ENCODE measurements at places on chromosomes 11 and 22. TPM values are rescaled to one million over a fixed set of nuclear protein-coding genes. Genes with fewer than 3 reads are reported as not detected.

DNA sequence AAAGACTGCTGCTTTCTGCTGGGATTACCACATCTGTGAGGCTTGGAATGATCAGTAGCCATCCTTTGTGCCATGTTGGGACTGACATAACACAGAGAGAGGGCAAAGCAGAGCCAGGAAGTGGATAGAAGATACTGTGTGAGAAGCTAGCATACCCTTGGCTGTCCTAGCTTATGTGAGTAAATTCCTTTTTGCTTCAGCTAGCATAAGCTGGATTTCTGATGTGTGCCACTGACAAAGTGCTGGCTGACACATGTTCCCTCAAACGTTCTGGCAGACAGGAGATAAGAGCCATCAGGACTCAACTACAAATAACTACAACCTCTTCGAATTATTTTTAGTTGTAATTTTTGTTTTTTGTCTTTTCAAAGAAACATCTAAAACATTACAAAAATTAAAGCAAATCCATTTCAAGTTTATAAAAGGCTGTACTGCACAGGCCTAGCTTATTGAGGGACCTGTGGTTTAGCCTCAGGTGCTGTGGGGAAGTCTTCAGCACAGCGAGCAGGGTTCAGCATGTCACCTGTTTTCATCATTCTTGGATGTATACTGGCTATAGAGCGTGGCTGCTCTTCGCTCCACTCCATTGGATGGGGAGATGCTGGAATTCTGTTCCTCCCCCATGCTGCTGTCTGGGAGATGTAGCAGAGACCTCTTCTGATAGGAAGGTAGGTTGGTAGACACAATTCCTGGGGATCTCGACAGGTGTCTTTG, 120.9 kb downstream of the SWAP70 start:
- no peak for DNase-seq

- DNase-seq = no peak
Observed at GRCh38 chr11:109984634-109985289, 108.4 kb upstream of the ZC3H12C start.

DNA sequence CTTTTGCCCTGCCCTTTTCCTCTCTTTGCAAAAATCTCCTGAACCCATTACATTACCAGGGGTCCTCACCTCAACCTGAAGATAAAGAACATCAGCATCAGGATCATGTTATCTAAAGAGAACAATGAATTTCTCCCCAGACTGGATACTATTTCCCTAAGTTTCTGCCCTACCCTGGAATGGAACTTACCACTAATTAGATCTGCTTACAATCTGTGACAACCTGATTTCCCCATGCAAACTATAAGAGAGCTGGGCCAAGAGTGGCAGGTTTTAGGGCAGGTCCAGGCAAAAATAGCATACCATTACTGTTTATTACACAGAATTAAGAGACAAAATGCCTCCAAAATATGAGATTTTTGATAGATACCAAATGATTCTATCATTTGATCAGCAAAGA, 58.0 kb upstream of the GDPD4 start:
- DNase-seq = no peak

DNA sequence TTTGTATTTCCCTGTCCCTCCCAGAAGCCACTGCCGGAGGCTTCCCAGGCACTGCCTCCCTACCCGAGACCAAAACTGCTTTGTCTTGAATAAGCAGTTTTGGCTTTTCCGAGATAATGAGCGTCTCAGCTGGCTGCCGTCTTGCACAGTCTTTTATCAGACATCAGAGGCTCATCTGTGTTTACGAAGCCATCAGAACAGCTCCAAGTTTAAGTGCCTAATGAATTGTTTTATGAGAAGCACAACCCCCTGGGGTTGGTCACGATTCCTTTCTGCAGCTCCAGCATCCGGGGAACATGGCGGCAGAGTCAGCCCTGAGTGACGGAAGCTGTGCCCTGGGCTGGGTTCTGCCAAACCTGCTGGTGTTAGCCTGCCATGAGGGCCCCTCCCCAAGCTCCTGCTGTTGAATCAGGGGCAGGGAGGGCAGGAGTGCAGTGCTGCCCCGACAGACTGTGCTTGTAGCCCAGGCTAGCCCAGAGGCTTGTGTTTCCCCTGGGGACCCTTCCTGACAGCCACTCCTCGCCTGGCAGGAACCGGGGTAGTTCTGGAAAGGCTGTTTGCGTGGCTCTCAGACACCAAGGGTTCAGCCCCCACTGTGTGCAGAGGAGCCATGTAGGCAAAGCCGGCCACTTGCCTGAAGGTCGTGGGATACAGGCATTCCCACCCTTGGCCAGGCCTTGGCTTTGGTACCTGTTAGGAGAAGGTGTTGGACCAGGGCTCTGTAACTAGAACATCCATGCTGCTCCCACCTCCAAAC, 96.1 kb downstream of the MORC2 start:
- no peak for DNase-seq

DNA sequence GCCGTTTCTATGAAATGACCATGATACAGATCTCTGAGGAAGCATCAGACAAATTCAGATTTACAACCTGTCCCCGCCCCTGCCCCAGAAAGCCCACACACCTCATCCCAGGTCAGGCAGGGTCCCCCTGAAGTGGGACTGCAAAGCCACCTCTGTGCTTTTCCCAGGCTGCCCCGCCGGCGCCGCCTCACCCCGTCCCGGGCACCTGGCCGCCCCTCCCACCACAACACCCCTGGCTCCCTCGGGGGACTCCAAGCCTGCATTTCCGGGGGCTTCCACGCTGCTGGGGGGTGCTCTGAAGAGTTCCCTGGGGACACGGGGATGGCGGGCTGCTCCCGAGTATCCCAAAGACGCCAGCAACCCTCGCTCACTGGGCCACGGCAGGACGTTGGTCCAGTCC, 23.2 kb downstream of the DRD4 start:
- no peak for DNase-seq

DNA sequence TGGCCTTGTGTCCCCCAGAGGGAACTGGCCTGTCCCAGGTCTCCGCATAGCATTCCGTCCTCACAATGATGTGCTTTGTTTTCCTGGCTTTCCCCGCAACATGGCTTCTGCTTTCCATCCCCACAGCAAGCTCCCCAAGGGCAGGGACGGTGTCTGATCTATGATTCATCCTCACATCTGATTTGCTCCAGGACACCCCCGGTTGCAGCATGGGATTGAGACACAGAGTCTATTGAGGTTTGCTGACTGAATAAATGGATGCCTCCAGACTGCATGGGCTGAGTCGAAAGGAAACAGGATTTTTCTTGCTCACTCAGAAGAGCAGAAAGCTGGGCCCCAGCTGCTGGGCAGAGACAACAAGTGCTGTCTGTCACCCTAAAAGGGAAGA, 40.2 kb downstream of the LMO1 start:
- DNase-seq = no peak

- DNase-seq = no peak
Observed at GRCh38 chr11:21807350-21807749, 385.5 kb upstream of the ANO5 start.

- no peak for DNase-seq
Observed at GRCh38 chr11:18222814-18223421, 13.7 kb downstream of the SAA4 start.

- no peak for DNase-seq
Observed at GRCh38 chr22:20235389-20235991, 32.6 kb downstream of the RTN4R start.

DNA sequence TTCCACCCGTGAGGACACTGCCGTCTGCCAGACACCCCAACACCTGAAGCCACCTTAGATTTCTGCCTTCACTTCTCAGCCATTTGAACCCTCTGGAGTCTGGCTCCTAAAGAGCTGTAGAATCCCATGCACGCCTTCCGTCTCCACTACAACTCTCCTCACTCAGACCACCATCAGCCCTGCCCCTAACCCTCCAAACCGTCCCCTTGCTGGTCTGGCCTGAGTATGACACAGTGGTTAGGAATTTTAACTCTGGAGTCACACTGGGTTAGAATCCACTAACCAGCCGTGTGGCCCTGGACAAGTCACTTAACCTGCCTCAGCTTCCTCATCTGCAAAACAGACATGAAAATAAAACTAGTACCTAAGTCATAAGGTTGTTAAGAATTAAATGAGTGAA, 3.0 kb downstream of the CNIH2 start:
- no peak for DNase-seq

DNA sequence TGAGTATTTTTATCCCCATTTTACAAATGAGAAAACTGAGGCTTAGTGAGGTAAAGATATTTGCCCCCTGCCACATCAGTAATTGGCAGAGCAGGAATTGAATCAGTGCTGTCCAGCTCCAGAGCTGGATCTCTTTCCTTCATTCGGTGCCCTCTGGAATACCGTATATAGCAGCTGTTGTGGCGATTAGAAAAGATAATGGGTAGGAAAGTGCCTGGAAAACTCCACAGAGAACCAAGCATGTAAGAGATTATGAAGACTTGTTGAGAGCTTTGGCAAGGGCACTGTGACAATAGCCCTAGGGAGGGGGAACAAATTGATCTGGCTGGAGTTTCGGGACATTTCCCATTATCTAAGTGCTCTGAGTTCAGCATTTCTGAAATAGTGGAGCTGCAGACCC, 82.5 kb upstream of the TEAD1 start:
- no peak for DNase-seq

GRCh38 chr11:10413268-10413667, 41.8 kb upstream of the AMPD3 start:
- peak; percentile 62 for DNase-seq

- peak; percentile 35 for DNase-seq
Observed at GRCh38 chr22:41848468-41848867, 15.6 kb downstream of the SREBF2 start.

DNA sequence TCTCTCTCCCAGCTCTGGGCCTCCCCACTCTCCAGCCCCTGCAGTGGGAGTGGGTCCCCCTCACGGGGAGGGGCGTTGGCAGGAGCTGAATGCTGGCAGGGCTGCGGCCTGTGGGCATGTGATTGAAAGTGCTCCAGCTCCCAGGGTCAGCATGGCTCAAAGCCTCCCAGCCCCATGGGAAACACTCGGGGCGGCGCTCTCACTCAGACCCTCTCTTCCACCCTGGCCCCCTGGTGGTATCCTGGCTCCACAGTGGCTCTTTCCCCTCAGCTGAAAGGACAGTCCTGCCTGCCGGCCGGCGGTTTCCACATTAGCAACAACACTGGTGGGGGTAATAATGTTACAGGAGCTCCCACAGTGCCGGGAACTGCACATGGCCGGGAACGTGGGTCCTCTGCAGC, 35.5 kb downstream of the POLR3H start:
- DNase-seq = no peak

RAG2 gene
- polyA plus RNA-seq = not detected

BTBD18 gene
- not detected for polyA plus RNA-seq

ACTN3 gene
- polyA plus RNA-seq = not detected

OR52N2 gene
- not detected for polyA plus RNA-seq

MIOX gene
- polyA plus RNA-seq = not detected

IGSF9B gene
- polyA plus RNA-seq = 0.61 TPM

ABTB2 gene
- 18.3 TPM for polyA plus RNA-seq
